ENCODE measurements at places on chromosomes 7 and 10.

- no peak for DNase-seq
Measured at GRCh38 chr7:87173471-87173870, 21.2 kb downstream of the DMTF1 start.

DNA sequence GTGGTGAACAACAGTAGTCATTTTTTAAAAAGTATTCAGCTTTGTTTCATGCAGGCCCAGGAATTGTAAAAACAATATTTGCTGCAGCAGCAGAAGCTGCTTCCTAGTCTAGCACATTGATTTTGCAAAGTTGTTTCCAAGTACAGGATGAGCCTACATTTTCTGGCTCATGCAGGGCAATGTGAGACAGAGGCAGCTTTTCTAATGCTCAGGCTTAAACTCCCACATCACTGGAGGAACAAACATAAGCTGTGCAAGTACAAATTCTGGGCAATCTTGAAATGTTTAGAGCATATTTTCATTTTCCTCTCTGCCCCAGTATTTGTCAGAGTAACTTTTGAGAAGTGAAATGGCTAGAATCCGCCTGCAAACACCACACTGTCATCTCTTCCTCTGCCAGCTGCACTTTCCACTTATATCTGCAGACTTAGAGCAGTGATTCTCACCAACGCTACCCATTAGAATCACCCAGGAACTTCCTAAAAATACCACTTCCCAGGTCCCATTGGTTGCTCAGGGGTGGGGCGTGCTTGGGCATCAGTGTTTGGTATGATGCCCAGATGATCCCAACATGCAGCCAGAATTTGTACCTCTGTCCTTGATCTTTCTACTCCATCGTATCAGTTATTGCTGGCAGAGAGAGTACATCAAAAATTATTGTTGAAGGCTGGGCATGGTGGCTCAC, 304.1 kb upstream of the LRGUK start:
- DNase-seq: no peak

- DNase-seq: no peak
Measured at GRCh38 chr7:110790992-110791391, 299.9 kb upstream of the LRRN3 start.

- no peak for DNase-seq
Measured at GRCh38 chr7:125099519-125099918, 169.9 kb upstream of the POT1 start.

DNA sequence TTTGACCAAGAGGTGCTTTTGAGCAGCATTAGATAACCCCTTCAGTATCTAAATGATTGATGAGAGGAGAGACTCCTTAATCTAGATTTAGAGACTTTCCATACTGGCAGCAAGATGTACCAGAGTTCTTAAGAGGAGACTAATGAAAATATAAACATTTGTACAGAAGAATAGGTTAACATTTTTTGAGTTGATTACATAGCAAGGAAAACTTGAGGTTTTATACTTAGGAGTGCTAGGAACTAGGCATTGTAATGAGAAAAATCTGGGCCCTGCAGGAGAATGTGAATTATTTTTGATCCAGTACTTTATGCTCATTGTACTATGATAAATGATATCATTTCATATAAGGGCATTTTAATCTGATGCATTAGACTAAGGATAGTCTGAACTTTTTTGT, 261.7 kb downstream of the EXOC4 start:
- no peak for DNase-seq

GRCh38 chr7:56092789-56093531, at the start of gene PHKG1:
PHKG1 (minus strand) TSS chr7:56092952; CDS start chr7:56088941, 4,011 bp downstream.
- peak; percentile 87 for DNase-seq

DNA sequence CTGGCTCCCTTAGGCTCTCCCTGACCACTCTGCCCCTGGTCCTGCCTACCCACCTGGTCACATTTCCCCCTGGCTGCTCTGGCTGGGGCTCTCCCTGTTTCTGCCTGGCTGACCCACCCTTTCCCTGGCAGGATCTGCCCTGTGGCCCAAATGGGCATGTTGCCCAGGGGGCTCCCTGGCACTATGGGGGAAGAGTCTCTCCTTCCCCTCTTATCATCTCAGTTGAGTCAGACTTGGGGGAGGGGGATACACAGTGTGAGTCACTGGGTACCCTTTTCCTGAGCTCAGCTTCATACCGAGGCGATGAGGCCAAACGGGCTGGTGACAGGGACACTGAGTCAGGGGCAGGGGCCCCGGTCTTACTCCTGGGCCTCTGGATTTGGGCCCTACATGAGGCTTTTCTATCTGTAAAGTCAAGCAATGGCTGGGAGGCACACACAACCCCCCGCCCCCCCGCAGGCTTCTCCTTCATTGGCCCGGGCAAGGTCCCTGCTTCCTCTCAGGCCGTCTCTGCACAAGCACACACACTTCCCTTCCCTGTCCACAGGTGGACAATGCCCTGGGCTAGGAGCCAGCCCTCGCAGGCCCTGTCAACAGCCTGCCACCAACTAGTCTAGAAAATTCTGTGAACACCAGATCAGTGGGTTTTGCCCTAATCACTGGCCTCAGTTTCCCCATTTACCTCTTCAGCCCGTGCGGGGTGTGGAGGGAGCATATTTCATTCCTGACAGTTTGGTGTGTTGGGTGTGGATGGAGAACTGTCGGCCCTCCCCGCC, 627 bp upstream of the FLNC start:
- no peak for DNase-seq

GRCh38 chr10:87685832-87686574, 26.3 kb downstream of the PAPSS2 start:
- DNase-seq: no peak

GRCh38 chr7:103541026-103541425, 95.0 kb upstream of the SLC26A5 start:
- peak; percentile 67 for DNase-seq

- no peak for DNase-seq
Measured at GRCh38 chr7:48901966-48902365, 22.4 kb upstream of the CDC14C start.

DNA sequence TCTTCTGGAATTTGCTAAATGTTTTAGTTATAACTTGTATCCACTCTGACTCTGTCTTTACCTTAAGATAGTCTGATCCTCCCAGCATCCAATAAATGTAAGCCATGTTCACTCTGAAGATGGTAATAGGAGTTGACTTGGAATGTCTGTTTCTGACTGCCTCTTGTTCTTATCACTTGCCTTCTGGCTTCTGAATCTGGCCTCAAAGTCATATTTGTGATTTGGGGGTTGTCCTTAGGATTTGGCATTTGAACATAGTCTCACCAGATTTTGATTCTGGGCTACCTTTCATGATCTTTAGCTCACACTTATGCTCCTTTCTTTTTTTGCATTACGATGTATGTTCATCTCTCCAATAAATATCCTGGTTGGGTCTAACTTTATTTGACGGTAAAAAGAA, 247.0 kb downstream of the SH2D4B start:
- no peak for DNase-seq

GRCh38 chr7:23539494-23539907, 7.7 kb upstream of the TRA2A start:
- DNase-seq: no peak

DNA sequence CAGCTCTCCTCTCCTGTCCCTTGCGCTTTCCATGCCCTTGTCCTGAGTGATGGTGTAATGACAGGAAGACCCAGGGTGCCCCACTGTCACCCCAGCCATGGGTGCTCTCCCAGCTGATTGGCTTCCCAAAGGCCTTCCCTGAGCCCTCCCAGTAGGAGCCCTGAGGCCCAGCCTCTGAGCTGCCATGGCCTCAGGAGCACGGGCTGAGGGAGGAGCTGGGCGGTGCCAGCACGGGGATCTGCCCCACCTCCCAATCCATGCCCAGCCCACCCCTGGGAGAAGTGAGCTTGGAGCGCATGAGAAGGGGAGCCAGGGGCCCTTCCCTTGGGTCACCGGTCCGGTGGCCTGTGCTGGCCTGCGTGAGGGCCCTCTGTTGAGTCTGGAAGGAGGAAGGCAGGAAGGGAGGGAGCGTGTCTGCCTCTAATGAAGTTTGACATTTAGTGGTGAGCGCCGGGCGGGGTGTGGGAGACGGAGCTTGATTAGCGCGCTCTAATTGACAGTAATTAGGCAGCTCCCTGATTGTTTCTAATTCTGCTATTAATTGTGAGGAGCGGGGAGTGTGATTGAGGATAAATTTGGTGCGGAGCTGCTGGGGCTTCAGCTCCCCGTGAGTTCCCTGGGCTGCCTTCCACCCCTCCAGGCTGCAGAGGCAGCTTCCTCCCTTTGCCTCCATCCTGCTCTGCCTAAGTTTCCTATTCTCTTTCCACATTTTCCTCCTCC, 28.3 kb downstream of the GBX1 start:
- DNase-seq: peak; percentile 46

- DNase-seq: no peak
Measured at GRCh38 chr10:70684839-70685454, 12.6 kb downstream of the ADAMTS14 start.

DNA sequence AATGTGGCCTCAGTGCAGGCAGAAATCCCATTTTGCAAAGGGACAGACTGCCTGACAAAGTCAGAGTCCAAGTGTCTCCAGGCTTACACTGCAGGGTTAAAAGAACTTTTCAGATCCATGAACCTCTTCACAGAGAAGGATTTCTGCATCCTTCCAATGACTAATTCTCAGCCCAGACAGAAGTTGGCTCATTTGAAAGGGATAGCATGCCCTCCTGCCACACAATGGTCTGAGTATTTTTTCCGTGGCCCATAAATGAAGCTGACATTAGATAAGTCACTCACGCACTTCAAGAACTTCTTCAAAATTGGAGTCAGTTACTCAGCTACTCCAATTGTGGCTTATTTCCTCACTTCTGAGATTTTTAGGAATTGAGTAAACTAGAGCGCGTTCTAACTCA, 170.2 kb downstream of the PLXNA4 start:
- no peak for DNase-seq

GRCh38 chr10:6607182-6607581, 27.1 kb upstream of the PRKCQ start:
- DNase-seq: no peak

DNA sequence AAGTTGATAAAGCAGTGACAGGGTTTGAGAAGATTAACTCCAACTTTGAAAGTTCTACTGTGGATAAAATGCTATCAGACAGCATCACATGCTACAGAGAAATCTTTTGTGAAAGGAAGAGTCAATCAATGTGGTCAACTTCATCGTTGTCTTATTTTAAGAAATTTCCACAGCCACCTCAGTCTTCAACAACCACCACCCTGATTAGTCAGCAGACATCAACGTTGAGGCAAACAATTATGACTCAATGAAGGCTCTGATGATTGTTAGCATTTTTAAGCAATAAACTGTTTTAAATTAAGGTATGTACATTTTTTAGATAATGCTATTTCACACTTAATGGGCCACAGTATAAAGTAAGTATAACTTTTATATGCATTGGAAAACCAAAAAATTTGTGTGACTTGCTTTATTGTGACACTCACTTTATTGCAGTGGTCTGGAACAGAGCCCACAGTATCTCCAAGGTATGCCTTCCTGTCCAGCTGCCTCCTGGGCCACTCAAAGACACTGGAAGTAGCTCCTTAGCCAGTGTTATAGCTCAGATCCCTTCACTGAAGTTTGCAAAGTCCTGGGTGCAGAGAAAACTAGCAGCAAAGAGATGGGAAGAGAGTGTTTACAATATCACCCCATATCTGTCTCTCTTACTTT, 293.1 kb downstream of the ARHGAP12 start:
- no peak for DNase-seq

GRCh38 chr7:54546081-54546985, 4.2 kb downstream of the VSTM2A start:
- DNase-seq: no peak

DNA sequence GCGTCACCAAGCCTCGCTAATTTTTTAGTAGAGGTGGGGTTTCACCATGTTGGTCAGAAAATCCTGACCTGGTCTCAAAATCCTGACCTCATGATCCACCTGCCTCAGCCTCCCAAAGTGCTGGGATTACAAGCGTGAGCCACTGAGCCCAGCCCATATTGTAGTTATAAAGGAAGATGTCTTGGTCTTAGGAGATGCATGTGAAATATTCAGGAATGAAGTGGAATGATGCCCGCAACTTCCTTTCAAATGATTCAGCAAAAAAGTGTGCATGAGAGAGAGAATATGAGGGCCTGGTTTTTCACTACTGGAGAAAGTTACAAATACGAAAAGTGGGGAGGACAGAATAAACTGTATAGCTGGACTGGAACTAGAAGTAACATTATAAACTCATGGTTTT, 15.9 kb downstream of the TMEM209 start:
- DNase-seq: no peak

DNA sequence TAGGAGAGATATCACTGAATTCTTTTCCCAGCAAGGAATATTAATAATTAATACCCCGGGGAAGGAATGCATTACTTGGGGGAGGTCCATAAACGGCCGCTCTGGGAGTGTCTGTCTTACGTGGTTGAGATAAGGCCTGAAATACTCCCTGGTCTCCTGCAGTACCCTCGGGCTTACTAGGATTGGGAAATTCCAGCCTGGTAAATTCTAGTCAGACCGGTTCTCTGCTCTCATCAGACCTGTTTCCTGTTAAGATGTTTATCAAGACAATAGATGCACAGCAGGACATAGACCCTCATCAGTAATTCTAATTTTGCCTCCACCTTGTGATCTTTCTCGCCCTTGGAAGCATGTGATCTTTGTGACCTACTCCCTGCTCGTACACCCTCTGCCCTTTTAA, 162.8 kb upstream of the KCND2 start:
- DNase-seq: no peak

Data from left forelimb (tissue), 1 donor.